Stimulated activated CD8-positive, alpha-beta memory T cell treated with anti-CD3 and anti-CD28 coated beads, Interleukin-7, amount 100 ng/mL, for 24 hours (primary cell): ENCODE measurements at places on chromosomes 6 and 20.

DNA sequence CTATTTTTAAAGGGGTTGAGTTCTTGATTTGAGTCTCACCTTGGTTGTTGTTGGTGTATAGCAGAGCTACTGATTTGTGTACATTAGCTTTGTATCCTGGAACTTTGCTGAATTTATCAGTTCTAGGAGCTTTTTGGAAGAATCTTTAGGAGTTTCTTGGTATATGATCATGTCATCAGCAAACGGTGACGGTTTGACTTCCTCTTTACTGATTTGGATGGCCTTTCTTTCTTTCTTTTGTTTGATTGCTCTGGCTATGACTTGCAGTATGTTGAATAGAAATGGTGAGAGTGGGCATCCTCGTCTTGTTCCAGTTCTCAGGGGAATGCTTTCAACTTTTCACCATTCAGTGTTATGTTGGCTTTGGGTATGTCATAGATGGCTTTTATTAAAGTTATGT, 64.0 kb downstream of the CDYL start:
- DNase-seq, result no peak

- no peak for DNase-seq
Observed at GRCh38 chr20:25273046-25273445, 25.2 kb downstream of the PYGB start.

- no peak for DNase-seq
Observed at GRCh38 chr6:158639056-158639455, 5.5 kb downstream of the DYNLT1 start.

DNA sequence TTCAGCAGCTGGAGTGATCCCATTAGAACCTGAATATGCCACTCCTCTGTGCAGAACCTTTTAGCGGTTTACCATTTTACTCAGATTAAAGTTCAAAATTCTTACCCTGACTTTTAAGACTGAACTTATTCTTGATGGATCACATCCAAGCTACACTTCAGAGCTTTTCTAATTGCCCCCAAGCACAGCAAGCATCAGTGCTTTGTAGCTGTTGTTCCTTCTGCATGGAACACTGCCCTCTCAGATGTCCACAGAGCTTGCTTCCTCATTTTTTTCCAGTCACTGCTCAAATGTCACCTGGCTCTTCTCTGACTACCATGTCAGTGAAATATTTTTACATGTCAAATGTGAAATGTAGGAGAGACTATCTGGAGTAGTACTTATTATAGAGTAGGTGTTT, 1.6 kb upstream of the SLC35B3 start:
- no peak for DNase-seq

DNA sequence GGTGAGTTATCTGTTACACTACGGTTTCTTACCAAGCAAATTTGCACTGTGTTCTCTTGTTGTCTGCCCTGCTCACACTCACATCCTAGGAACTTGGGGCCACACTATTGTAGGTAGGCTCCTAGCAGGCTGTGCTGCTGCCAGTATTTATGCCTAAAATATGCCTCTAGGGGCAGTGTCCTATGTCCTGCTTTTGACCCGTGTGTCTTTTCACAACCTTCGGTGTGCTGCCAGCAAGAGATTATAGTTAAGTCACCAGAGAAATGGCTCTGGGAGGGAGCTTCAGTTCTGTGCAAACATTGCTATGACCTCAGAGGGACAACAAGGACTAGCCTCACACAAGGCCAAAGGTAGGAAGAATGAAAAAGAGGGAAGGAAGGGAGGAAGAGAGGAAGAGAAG, 8.9 kb upstream of the TAAR5 start:
- no peak for DNase-seq

GRCh38 chr6:100464903-100465700, at the start of gene SIM1:
SIM1 (minus strand) TSS chr6:100464921; CDS start chr6:100463468, 1,453 bp downstream.
- DNase-seq, result no peak

DNA sequence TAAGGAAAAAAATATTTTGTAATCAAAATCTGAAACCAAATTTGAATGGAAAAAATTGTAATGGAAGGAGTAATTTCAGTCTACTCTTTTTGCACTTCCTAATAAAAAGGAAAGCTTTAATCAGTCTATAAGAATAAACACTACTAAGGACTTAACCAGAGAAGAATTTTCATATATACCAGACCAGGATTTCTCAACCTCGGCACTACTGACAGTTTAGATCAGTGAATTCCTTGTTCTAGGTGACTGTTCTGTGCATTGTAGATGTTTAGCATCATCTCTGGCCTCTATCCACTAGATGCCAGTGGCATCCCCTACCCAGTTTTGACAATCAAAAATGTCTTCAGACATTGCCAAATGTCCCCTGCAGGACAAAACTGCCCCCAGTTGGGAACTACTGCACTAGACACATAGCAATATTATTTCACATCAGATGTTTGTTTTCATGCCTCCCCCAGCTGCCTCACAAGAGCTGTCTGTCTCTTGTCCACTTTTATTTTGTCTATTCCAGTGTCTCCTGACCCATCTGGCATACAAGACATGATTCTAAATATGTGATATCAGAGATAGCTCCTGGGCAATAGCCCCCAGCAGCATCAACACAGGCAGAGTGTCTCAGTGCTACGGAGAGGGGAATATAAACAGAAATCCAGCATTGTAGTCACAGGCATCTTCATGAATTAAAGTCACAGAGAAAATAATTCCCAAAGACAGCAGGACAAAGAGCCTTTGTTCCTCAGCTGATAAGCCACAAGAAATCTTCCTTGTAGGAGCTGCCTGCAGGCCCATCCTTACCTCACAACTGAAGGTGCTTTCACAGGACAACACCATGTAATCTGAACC, 27.0 kb downstream of the DNAAF9 start:
- DNase-seq, result no peak
